Esophagus squamous epithelium (tissue), 5 donors: ENCODE measurements at places on chromosomes 7 and 10.

DNA sequence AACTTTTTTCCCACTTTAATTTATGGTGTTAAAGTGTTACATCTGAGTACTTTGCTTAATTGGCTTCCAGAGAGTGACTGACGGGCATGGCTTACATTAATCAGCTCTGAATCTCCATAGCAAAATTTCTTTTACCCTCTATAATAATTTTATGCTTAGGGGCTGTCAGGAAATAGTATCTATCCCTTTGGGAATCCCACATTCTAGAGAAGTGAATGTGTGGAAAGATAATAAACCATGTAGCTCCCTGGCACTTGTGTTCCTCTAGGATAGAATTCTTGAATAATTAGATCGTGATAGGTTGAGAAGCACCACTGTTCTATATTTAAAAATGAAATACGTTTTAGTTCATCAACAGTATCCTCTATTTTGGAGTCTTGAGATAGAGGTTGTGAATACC, 89.6 kb downstream of the DNAJB9 start:
- H3K36me3 ChIP-seq, result no peaks in the 10 kb centered on the region
- H3K27ac ChIP-seq, result no peak overlapping the region
- no peaks in the 10 kb centered on the region for H3K27me3 ChIP-seq
- no peak for DNase-seq
- H3K4me1 ChIP-seq, result no peaks in the 10 kb centered on the region
- no peak overlapping the region for H3K4me3 ChIP-seq

- H3K4me3 ChIP-seq, result no peak overlapping the region
- no peaks in the 10 kb centered on the region for H3K27me3 ChIP-seq
- H3K36me3 ChIP-seq, result no peaks in the 10 kb centered on the region
- H3K4me1 ChIP-seq, result no peaks in the 10 kb centered on the region
- no peak for DNase-seq
These were observed 45.2 kb upstream of the MSMB start for GRCh38 chr10:46091080-46091827.

DNA sequence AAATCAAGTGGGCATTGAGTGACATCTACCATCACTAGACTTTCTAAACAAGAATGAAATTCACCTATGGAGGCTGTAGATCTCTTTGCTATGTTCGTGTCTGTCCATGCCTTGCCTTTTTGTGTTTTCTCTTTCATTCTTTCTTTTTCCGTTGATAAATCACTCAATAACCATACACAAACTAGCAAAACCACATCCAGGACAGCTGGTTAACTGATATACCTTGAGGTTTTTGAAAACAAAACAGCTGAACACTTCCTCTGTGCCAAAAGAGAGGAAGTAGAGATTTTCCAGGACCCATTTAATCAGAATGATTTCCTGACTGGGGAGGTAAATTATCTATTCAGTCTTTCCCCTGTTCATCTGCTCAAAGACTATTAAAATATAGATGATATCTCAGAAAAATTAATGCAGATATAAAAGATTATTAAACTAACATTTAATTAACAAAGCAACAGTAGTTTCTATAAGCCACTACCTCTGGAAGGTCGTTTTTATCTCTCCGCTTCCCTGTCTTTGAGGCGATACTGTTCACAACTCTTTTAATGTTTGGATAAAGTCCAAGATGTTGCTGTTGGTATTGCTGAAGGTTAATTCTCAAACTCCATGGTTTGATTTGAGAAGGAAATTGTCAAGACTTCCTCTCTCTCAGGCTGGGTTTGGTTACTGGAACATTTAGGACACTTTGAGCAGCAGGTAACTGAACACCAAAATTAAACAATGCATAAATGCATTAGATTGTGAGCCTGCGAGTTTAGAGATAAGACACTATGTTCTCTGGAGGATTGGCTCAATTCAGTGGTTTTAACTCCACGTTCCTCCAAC, 24.4 kb upstream of the C10orf67 start:
- peaks cover 9% of the 10 kb centered on the region for H3K4me1 ChIP-seq
- H3K27ac ChIP-seq, result no peak overlapping the region
- H3K4me3 ChIP-seq, result no peak overlapping the region
- H3K27me3 ChIP-seq, result no peaks in the 10 kb centered on the region
- DNase-seq, result no peak

DNA sequence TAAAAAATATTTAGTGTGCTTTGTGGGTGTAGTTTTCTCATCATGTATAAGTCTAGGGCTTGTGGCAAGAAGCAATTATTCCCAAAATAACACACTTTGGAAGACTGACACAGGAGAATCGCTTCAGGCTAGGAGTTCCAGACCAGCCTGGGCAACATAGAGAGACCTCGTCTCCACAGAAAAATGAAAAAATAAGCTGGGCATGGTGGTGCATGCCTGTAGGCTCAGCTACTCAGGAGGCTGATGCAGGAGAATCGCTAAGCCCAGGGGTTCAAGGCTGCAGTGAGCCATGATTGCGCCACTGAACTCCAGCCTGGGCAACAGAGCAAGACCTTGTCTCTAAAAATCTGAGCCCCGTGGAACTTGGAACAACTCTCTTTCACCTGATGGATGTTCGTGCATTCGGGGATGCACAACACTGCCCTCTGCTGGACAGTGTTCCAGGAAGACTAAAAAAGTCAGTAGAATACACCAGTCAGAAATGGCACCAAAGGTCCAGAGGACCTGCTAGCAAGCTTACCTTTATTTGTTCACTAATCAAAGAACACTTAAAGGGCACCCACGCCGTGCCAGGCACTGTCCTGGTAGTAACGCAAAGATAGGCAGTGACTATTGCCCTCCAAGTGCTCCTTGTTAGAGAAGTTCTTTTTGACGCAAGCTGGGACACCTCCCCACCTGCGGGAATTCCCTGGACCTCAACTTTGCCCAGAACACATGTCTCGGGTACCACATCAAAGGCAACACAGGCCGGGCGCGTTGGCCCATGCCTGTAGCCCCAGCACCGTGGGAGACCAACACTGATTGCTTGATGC, 81.9 kb upstream of the CALN1 start:
- H3K4me1 ChIP-seq, result no peaks in the 10 kb centered on the region
- no peak for DNase-seq
- H3K27me3 ChIP-seq, result no peaks in the 10 kb centered on the region
- H3K4me3 ChIP-seq, result no peak overlapping the region
- H3K27ac ChIP-seq, result no peak overlapping the region
- H3K36me3 ChIP-seq, result no peaks in the 10 kb centered on the region
